ENCODE measurements at places on chromosomes 3 and 15. TPM values are rescaled to one million over a fixed set of nuclear protein-coding genes. Genes with fewer than 3 reads are reported as not detected.

DNA sequence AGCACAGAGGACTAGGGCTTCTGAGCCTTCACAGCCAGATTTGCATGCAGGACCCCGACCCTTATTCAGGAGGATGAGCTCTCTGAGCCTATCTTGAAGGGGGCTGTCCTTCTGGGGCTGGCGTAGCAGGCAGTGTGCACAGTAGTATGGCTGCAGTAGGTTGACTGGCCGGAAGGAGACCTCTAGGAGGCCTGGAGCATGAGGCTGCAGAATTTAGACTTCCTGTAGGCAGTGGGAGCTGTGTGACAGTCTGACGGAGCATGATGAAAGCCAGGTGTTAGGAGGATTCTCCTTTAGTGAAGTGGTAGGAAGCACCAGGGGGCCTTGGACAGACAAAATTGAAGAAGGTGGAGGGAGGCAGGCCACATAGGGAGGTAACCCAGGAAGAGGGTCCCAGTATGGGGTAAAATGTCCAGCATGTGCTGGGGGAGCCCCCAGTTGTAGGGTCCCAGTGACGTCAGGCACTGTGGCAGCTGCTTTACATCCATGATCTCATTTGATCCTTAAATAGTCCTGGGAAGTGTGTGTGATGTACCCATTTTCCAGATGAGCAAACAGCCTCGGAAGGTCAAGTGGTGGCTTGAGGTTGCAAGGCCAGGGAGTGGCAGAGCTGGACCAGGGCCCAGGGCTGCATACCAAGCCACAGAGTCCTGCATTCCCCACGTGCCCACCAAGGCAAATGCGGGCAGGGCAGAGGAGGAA lies 36.1 kb downstream of the SPSB4 start:
- no peak for DNase-seq

IL16 gene
- 34.6 TPM for total RNA-seq

ANKRD63 gene
- total RNA-seq = not detected

RARB gene
- 5.6 TPM for total RNA-seq

AHSG gene
- not detected for total RNA-seq
